ENCODE measurements at places on chromosomes 1 and 21.
A peak's percentile ranks its signal among the peaks of the same experiment; 100 is the strongest.

DNA sequence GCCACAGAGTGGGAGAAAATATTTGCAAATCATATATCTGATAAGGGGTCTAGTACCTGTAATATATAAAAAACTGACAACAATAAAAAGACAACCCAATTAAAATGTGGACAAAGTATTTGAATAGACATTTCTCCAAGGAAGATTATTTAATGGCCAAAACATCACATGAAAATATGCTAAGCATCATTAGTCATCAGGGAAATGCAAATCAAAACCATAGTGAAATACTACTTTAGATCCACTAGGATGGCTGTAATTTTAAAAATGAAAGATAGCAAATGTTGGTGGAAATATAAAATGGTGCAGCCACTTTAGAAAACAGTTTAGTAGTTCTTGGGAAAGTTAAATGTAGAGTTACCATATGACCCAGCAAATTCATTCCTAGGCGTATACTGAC lies 118.7 kb upstream of the KIF26B start:
- no peak for DNase-seq

GRCh38 chr21:27715131-27715530 lies 748.2 kb upstream of the ADAMTS5 start:
- DNase-seq: no peak

DNA sequence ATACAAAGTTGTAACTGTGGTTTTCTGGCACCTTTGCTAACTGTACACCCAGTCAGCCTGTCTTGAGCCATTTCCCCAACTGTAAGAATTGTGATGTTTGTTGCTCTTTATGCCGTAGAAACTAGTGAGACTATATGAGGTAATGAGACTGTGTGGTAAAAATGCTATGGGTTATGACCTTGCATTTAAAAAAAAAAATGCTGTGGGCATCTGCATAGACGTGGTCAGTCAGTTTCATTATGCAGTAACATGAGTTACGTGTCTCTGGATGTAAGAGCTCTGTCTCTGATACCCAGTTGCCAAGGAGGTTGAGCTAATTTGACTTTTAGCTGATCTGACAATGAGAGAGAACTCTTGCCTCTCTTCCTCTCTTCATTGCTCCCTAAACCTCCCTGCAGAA lies 80.6 kb upstream of the LAMC2 start:
- DNase-seq: no peak

DNA sequence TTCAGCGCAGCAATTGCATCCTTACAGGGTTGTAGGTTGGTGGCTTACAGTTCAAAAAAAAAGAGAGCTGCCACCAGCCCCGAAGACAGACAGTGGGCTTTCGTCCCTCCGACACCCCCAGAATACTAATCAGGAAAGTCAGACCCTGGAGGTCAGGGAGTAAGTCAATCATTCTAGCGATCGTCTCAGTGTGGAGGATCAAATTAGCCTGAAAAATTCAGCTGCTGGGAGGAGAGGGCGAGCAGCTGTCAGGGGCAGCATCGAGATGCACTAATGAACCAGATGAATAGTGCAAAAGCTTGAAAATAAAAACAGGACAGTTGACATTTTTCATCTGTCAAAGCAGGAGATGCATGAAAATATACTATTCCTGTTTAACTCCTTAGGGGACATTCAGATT lies 138.4 kb downstream of the NEK7 start:
- no peak for DNase-seq

GRCh38 chr1:172320733-172321132 lies 99.8 kb upstream of the C1orf105 start:
- DNase-seq: no peak

- DNase-seq: no peak
Observed at GRCh38 chr1:30371179-30371788, 352.1 kb downstream of the MATN1 start.

GRCh38 chr1:15723631-15724246 lies 12.3 kb upstream of the SLC25A34 start:
- DNase-seq: no peak

GRCh38 chr1:59695252-59695651 lies 119.5 kb upstream of the HOOK1 start:
- DNase-seq: no peak

DNA sequence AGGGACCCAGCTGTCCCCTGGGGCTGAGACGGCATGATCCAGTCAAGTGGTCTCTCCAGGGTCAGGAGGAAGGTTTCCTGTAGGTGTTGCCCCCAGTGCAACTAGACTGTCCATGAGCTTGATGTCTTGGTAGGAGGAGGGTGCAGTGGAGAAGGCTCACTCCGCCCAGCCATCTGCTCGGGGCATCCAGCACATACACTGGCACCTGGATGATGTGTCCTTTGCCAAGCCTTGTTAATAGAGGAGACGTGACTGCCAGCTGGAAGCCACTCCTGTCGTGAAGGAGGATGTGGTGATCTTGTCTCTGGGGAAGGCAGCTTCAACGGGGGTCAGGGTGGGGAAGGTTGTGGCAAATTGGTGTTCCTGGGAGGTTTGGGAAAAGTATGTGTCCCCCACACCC lies 6.2 kb downstream of the DISP3 start:
- no peak for DNase-seq

DNA sequence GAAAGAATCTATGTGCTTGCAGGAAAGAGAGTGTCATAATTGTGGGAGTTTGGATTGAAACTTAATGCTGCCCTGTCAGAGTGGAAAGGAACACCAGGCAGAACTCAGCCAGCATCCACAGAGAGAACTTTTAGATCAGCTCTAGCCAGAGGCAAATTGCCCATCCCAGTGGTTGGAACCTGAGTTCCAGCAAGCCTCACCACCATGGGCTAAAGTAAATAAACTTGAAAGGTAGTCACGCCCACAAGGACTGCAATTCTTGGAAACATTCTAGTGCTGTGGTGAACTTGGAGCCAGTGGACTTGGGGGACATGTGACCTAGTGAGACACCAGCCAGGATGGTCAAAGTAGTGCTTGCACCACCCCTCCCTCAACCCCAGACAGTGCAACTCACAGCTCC lies 571.6 kb downstream of the LRRIQ3 start:
- no peak for DNase-seq

GRCh38 chr1:162206749-162207635 lies 137.5 kb downstream of the NOS1AP start:
- peak; percentile 96 for DNase-seq

DNA sequence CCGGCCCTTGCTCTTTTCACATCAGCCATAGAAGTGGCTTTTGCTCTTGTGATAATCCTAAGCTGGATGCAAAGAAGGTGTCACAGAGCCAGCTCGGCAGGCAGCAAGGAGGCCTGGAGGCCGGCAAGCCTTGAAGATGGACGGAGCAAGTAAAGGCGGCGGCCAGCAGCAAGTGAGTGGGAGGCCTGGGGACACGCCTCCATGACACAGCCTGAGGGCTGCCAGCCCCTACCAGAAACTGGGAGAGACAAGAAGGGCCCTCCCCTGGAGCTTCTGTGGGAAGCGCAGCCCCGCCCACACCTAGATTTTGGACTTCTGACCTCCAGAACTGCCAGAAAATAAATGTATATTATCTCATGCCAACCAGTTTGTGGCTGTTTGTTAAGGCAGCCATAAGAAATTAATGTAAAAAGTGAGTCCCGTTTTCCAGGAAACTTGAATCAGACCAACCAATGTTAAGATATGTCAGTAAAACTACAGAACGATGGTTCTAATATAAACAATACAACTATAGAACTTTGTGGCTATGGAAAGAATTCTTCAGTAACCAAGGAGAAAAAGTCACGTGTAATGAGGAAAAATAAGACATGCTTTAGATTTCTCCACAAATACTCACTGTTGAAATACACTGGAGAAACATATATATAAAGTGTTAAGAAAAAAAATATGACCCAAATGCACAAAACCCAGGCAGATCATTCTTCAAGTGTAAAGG lies 49.9 kb downstream of the BACE2 start:
- no peak for DNase-seq

DNA sequence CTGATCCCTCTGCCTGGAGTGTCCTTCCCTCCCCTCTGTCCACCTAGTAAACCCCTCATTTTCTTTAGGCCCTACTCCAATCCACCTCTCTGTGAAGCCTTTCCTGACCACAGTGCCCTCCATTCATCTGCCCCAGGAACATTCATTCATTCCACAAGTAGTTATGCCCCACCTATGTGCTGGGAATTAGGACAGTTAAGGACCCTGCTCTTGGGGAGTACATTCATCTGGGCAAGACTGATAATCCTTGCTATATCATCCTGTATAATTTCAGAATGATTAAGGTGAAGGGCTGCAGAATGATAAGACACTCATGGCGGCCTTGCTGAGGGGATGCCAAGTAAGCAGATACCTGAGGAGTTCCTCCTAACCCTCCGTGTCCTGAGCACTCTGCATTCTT lies 10.3 kb upstream of the FAM20B start:
- DNase-seq: no peak

- no peak for DNase-seq
Observed at GRCh38 chr1:19081218-19081893, 124.9 kb upstream of the IFFO2 start.

- DNase-seq: no peak
Observed at GRCh38 chr1:11854519-11854918, 4.2 kb downstream of the NPPB start.
